Sciatic nerve (tissue), 2 donors: ENCODE measurements at places on chromosomes 13 and 19. TPM values are rescaled to one million over a fixed set of nuclear protein-coding genes. Genes with fewer than 3 reads are reported as not detected.

Gene MEIOSIN
- total RNA-seq = not detected

DNA sequence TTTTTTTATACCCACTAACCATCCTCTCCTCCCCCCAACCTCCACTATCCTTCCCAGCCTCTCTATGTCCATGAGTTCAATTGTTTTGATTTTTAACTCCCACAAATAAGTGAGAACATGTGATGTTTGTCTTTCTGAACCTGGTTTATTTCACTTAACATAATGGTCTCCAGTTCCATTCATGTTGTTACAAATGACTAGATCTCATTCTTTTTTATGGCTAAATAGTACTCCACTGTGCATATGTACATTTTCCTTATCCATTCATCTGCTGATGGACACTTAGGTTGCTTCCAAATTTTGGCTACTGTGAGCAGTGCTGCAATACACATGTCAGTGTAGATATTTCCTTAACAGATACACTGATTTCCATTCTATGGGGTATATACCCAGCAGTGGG lies 24.9 kb upstream of the ACP7 start:
- no peak for DNase-seq

Gene WTIP
- total RNA-seq = 50.1 TPM

DNA sequence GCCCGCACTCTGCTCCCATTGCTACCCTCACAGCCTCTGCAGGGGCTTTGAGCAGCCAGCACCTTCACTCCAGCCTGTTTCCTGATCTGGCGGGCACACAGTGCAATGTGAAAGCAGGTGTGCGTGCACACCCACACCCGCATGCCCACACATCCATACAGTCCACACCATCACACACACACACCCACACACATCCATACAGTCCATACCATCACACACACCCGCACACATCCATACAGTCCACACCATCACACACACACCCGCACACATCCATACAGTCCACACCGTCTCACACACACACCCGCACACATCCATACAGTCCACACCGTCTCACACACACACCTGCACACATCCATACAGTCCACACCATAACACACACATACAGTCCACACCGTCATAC lies 28.0 kb downstream of the PIAS4 start:
- DNase-seq = no peak

Gene ZNF737
- total RNA-seq = 17.4 TPM

GRCh38 chr13:59710996-59711701 lies 452.6 kb downstream of the DIAPH3 start:
- DNase-seq = no peak

GRCh38 chr19:30215248-30215647 lies 156.9 kb upstream of the ZNF536 start:
- no peak for DNase-seq

DNA sequence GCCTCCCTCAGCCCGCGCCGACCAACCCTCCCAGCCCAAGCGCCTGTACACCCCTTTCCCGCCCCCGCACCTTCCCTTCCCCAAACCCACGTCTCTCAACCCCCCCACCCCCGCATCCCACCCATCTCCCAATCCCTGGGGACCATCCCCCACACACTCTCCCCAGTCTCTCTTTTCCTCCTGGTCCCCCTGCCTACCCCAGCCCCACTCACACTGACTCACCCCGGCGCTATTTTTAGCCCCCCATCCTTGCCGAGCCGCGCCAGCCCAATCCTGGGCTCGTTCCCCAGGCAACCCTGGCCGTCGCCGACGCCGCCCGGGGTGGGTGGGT lies 11.7 kb downstream of the CIC start:
- no peak for DNase-seq

DNA sequence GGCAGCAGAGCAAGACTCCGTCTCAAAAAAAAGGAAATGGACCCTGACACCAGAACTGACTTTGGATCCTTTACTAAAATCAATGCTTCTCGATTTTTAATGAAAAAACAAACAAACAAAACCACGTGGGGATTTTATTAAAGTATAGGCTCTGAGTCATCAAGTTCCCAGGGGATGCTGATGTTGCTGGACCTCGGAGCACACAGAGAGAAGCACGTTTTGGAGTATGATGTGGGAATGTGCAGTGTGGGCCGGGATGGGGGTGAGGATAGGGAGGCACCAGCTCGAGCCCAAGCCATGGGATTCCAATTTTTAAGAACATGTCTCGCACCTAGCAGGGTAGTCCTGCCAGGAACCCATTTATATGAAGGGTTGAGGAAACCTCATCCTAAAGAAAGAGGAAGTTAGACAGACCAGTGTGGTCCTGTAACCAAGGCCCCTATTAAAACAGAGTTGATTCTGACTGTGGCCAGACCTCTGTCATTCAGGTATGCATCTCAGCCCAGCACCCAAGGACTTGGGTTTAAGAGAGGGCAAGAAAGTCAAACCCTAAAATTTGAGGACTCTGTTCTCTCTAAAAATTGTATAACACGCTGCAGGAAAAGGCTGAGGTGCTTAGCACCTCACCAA lies 6.4 kb downstream of the FLT1 start:
- DNase-seq = no peak

DNA sequence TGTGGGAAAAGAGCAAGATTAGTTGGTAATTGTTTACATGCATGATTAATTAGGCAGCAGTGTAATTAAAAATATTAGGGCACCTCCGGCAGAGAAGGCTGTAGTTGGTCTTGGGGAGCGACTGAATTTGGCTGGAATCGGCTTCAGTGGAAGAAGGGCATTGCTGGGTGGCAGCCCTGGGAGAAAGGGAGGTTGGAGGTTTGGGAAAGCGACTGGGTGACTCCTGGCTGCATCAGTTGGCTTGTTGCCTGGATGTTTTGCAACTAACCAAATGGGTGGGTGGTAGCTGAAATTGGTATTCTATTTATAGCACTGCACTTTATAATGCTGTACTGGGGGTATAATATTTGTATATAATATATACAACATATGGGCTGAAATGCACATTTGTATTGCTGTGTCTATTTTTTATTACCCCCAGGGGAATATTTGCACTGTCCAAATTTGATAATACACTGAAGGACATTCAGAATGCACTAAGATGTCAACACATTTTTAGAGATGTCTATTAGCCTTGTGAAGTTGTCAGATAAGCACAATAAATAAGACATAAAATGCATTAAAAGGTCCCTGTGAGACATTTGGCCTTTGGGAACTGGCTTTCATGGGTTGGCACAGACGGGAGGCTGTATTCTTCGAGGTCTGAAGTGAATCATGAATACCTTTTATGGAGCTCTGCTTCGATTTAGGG lies 1.7 kb downstream of the B3GLCT start:
- no peak for DNase-seq

DNA sequence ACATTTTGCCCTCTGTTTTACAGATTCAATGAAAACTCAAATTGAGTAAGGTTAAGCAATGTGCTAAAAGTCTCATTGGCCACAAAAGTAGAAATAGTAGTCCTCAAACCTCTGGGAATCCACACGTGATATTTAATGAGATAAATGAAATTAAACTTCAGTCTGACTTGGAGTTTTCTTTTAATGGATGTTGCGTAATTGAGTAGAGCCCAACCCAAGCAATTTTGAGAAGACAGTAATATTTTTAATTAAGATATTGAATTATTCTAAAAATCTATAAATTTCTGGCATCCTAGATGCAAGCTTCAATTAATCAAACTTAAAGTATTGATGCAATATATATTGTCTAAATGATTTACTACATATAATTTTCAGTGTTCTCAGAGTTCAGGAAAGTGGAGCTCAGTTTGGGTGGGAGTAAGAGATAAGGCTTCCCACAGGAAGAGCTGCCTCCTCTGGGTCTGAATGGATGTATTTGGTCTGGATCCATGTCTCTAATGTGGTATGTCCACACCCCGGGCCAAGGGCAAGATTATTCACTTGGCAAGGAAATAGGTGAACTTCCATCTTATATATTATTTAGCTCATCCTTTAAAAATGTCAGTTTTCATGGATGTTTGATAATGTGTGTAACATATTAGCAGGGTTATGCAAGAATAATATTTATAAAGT lies 6.9 kb downstream of the MBNL2 start:
- DNase-seq = no peak

- DNase-seq = peak; percentile 86
Measured at GRCh38 chr19:43901395-43902390, 33.4 kb downstream of the ZNF45 start.

Gene NCR1
- total RNA-seq = 0.45 TPM

- no peak for DNase-seq
Measured at GRCh38 chr13:24938966-24939365, 157.0 kb upstream of the PABPC3 start.

Gene FAM124A
- total RNA-seq = 19.2 TPM

Gene ADGRE3
- total RNA-seq = 1.9 TPM

Gene LILRB3
- total RNA-seq = 23.9 TPM

- DNase-seq = no peak
Measured at GRCh38 chr13:114272977-114273376, 8.4 kb upstream of the UPF3A start.

Gene FGF14
- 1.4 TPM for total RNA-seq

Gene EHD2
- total RNA-seq = 153 TPM

GRCh38 chr19:45217193-45217956 lies 27.8 kb downstream of the EXOC3L2 start:
- DNase-seq = no peak

Gene GGN
- total RNA-seq = 0.31 TPM

DNA sequence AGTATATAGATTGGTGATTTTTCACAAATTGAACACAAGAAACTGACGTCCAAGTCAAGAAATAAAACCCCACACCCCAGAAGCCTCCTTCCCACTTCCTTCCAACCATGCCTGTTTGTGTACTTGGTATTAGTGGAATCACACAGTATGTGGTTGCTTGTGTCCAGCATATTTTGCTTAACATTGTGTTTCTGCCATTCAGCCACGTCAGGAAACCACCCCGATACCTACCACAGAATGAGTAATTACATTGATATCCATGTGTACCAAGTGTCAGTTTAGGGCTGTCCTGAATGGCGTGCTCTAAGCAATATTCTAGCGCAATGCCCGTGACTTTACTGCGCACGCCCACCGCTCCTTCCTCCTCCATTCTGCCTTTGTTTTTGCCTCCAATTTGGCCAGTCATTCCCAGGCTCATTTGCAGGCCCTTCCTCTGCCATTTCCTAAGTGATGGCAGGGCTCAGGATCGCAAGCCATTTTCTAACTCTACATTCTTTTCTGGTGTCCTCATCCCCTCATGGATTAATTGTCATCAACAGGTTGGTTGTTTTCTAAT lies 25.9 kb upstream of the MPHOSPH8 start:
- DNase-seq = no peak

Gene CCDC8
- 9.0 TPM for total RNA-seq

GRCh38 chr13:19967621-19968020 lies 9.1 kb downstream of the ZMYM2 start:
- no peak for DNase-seq

- no peak for DNase-seq
Measured at GRCh38 chr13:97192166-97192565, 30.0 kb upstream of the MBNL2 start.

- DNase-seq = no peak
Measured at GRCh38 chr19:54739587-54740497, 1.5 kb downstream of the KIR2DL3 start.

DNA sequence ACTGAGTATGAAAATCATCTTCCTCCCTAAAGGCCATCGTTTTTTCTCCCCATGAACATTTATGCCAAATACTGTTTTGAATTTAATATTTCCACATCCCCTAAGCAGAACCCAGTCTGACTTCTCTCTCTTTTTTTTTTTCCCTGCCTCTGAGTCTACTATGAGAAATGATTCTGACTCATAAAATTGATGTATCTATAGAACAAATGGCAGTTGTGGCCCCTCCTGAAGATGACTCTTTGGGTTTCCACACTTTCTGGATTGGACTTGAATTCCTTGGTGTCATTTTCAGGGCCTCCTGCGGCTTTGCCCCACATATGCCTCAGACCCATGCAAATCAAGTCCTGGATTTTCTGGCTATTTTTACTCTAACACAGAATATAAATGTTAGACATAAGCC lies 22.7 kb upstream of the NAXD start:
- DNase-seq = no peak

Gene CLC
- total RNA-seq = 1.4 TPM

GRCh38 chr13:106588367-106588766 lies 20.4 kb upstream of the ARGLU1 start:
- DNase-seq = no peak

- no peak for DNase-seq
Measured at GRCh38 chr19:8494158-8494557, 8.3 kb downstream of the PRAM1 start.

Gene KLK12
- total RNA-seq = not detected

Gene RNF113B
- not detected for total RNA-seq

DNA sequence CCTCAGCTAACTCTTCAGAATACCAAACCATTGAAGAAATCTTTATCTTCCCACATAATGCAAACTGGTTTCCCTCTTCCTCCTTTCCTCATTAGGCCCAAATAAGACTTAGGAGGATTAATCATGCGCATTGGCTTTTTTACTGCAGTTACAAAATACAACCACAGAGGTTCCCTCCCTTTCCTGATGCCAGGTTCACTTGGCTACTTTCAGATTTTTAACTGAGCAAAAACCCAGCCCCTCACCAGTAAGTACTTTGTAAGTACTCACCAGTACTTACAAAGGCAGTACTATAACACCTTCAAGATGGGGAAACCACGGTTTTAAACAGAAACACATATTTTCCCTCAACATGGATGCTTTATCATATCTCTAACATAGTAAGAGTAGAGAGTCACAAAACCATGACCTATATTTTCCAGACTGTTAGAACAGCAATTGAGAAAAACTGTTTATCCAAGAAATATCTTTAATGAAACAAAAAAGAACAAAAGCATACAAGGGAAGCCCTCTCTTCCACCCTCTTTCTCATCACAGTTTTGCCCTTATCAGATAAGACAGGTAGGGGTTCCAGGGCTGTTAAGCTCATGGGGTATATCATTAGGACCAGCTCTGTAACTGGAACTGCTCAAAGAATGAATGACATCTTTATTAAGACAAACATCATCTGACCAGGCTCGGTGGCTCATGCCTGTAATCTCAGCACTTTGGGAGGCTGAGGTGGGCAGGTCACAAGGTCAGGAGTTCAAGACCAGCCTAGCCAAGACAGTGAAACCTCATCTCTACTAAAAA lies 12.7 kb downstream of the FOXO1 start:
- DNase-seq = no peak

- DNase-seq = no peak
Measured at GRCh38 chr19:15595069-15595468, 19.9 kb upstream of the CYP4F8 start.

Gene APLP1
- 14.1 TPM for total RNA-seq

GRCh38 chr19:44800461-44800860 lies 8.4 kb upstream of the BCAM start:
- DNase-seq = peak; percentile 93
